Liver (tissue), 10 donors: ENCODE measurements at places on chromosomes 6 and 20. TPM values are rescaled to one million over a fixed set of nuclear protein-coding genes. Genes with fewer than 3 reads are reported as not detected.

DNA sequence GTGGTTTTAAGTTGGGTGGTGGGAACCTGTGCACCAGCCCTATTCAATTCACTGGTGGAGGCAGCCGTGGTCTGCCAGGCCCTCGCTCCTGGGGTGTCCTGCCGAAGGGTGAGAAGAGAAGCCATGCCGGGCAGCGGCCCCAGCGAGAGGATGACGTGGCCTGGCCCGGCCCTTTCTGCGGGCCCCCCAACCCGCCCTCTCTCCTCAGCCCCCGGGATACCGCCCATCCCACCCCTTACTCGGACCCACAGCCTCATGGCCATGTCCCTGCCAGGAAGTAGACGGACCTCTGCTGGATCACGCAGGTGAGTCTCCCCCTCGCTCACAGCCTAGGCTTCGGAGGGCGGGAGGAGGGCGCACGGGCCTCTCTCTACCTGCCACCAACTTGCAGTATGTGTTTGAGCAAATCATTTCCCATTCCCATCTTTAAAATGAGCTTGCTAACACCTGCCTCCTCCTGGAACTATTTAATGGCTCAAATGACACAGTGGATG, 30.1 kb downstream of the SNPH start:
- no peaks in the 10 kb centered on the region for H3K27me3 ChIP-seq
- DNase-seq = no peak
- no peaks in the 10 kb centered on the region for H3K4me1 ChIP-seq
- H3K4me3 ChIP-seq = no peak overlapping the region

DNA sequence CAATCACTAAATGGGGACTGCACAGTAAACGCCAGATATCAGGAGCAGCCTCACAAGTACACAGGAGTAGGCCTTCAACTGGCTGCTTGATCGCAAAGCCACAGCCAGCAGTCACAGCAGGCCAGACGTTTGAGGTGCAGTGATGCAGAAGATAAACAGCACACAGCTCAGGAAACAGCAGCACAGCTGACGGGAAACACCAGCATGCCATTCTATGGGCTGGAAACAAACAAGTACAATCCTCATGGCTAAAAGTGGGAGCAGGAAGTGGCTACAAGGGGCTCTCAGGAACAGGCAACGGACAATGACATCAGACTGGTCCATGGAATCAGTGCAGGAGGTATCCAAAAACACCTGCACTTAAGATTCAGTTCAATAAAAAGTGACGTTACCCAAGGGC, 111.0 kb downstream of the DTNBP1 start:
- DNase-seq = no peak
- H3K27me3 ChIP-seq = no peaks in the 10 kb centered on the region
- no peaks in the 10 kb centered on the region for H3K4me1 ChIP-seq
- H3K27ac ChIP-seq = no peak overlapping the region

DUSP22 gene
- 9.5 TPM for total RNA-seq

DNA sequence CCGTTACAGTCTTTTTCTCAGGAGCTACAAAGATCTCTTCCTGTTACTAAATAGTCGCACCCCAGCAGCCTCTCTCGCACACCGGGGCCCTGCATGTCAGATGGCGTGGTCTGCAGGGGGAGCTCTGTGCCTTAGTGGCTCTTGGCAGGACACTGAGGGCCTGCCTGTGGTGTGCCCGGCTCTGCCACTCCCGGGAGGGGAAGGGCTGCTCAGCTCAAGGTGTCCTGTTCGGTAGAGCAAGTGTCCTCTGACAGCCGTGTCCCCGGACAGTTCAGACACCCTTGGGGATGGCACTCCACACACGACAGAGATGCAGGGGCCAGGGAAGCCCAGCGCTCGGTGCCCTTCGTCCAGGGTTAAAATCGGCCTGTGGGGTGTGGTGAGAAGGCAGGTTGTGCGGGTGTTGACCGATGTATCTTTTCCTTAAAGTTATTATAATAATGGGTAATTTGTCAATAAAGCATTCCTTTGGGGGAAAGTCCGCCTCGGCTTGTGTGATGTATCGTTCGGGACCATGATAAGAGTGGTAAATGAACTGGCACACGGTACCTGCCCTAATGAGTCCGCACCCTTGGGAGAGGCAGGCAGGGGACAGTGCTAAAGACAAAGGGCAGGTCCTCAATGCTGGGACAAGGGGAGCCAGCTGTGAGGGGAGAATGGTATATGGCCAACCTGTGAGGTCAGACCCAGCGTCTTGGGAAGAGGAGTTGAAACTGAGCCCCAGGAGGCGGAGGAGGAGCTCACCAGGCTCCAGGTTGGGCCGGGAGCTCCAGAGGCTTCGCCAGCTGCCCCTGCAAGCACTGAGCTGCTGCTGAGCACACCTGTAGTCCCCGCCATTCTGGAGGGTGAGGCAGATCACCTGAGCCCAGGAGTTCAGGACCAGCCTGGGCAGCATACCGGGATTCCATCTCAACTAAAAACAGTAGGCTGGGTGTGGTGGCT, 3.6 kb upstream of the DNAJC5 start:
- H3K36me3 ChIP-seq = peaks cover 16% of the 10 kb centered on the region
- DNase-seq = no peak
- H3K4me3 ChIP-seq = no peak overlapping the region
- H3K27me3 ChIP-seq = no peaks in the 10 kb centered on the region

DNA sequence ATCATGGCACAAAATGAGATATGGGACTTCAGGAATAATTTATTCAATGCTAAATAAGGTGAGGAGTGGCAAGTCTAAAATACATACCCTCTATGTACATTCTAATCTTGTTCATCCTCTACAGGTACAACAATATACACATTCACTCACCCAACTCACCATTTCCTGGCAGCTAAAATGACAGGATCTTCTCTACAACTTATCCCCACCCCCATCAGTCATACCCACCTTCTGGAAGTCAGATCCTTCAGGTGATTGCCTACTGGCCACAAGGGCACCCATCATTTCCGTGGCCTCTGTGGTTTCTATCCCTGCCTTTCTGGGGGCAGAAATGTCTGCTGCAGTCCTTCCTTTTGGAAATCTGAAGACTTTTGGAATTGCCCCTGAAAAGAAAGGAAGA, 22.8 kb upstream of the CRIP3 start:
- no peak overlapping the region for H3K4me3 ChIP-seq
- H3K36me3 ChIP-seq = no peaks in the 10 kb centered on the region
- DNase-seq = no peak
- no peaks in the 10 kb centered on the region for H3K4me1 ChIP-seq
- H3K27me3 ChIP-seq = no peaks in the 10 kb centered on the region

DNA sequence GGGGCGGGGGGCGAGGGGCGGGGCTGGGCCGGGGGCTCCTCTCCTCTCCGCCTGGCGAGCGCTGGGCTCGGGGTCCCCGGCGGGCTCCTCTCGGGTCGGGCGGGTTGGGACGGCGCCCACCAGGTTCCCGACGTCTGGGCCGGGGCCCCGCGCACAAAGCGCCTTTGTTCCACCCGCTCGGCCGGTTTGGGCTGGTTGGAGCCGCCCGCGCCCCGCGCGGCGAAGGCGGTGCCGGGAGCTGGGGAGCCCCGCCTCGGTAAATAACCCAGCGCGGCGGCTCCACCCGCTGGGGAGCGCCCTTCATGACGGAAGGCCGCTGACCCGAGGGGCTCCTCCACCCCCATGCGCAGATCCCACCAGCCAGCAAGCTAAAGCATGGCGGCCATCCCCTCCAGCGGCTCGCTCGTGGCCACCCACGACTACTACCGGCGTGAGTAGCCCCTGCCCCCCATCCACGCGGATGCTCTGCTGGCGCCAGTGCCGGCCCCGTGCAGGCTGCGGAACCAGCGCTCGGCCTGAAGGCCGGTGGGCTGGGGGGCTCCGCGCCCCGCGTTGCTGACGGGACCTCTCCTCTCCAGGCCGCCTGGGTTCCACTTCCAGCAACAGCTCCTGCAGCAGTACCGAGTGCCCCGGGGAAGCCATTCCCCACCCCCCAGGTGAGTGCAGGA, 503 bp downstream of the PPDPF start:
- no peaks in the 10 kb centered on the region for H3K27me3 ChIP-seq
- DNase-seq = peak; percentile 75
- peaks cover 4% of the 10 kb centered on the region for H3K4me1 ChIP-seq
- H3K36me3 ChIP-seq = no peaks in the 10 kb centered on the region

TMEM244 gene
- total RNA-seq = not detected

- H3K27me3 ChIP-seq = no peaks in the 10 kb centered on the region
- no peaks in the 10 kb centered on the region for H3K4me1 ChIP-seq
- no peak for DNase-seq
- H3K36me3 ChIP-seq = no peaks in the 10 kb centered on the region
- H3K4me3 ChIP-seq = no peak overlapping the region
These were observed 236.9 kb upstream of the SASH1 start for GRCh38 chr6:148105695-148106094.

GRCh38 chr6:74741646-74742045, 464.2 kb downstream of the COL12A1 start:
- no peaks in the 10 kb centered on the region for H3K4me1 ChIP-seq
- H3K36me3 ChIP-seq = no peaks in the 10 kb centered on the region
- H3K27me3 ChIP-seq = no peaks in the 10 kb centered on the region
- H3K4me3 ChIP-seq = no peak overlapping the region
- no peak for DNase-seq
- no peak overlapping the region for H3K27ac ChIP-seq

- H3K27ac ChIP-seq = no peak overlapping the region
- H3K4me3 ChIP-seq = no peak overlapping the region
- no peaks in the 10 kb centered on the region for H3K4me1 ChIP-seq
- H3K27me3 ChIP-seq = no peaks in the 10 kb centered on the region
These were observed 201.8 kb upstream of the LRFN2 start for GRCh38 chr6:40788661-40789655.

DNA sequence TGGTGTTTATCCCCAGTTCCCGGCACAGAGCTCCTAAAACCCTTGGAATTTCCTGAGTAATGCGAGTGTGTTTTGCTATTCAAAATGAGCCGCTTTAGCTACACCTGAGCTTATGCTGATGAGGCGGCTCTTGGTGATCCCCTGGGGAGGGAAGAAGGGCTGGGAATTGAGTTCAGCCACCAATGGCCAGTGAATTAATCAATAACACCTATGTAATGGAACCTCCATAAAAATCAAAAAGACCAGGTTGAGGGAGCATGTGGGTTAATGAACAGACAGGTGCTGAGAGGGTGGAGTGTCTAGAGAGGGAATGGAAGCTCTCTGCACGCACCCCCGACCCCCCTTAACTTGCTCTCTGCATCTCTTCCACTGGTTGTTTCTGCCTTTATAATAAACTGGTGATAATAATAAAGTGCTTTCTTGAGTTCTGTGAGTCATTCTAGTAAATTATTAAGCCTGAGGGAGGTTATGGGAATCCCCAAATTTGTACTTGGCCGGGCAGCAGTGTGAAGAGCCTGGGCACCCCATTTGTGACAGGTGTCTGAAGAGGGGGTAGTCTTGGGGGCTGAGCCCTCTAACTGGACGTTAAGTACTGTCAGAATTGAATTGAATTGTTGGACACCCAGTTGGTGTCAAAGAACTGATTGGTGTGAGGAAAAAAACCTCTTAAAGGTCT, 24.6 kb upstream of the SERPINB1 start:
- DNase-seq = no peak
- H3K27me3 ChIP-seq = no peaks in the 10 kb centered on the region
- H3K36me3 ChIP-seq = no peaks in the 10 kb centered on the region
- peak overlapping the region; percentile 10 for H3K27ac ChIP-seq
- no peak overlapping the region for H3K4me3 ChIP-seq

AKAP12 gene
- 8.0 TPM for total RNA-seq
